ENCODE measurements at places on chromosomes 4 and X.

GRCh38 chr4:121140716-121141460 is 23.2 kb downstream of the TNIP3 start:
- no peak for DNase-seq

- peak; percentile 6 for DNase-seq
Measured at GRCh38 chrX:155819525-155819924, 61.6 kb upstream of the VAMP7 start.

GRCh38 chrX:57241967-57242366 is 44.5 kb upstream of the FAAH2 start:
- no peak for DNase-seq

GRCh38 chr4:95379633-95380032 is 169.1 kb downstream of the UNC5C start:
- DNase-seq = no peak

GRCh38 chr4:152448854-152449253 is 87.0 kb downstream of the FBXW7 start:
- DNase-seq = no peak

DNA sequence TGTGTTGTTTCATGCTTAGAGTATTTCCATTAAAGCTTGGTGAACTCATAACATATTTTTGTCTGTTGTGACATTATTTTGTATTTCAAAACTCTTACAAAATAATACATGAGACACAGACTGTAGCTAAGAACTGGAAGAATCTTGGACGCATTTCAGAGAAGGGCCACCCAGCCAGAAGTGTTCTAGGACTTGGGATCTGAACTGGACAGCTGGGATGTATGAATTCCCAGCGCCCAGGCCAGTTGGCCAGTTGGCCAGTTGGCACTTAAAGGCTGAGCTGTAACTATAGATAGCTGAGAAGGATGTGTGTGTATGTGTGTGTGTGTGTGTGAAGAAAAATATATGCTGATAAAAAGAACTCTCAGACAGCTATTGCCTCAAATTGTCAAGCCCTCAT is 193.4 kb upstream of the GPR101 start:
- DNase-seq = no peak

DNA sequence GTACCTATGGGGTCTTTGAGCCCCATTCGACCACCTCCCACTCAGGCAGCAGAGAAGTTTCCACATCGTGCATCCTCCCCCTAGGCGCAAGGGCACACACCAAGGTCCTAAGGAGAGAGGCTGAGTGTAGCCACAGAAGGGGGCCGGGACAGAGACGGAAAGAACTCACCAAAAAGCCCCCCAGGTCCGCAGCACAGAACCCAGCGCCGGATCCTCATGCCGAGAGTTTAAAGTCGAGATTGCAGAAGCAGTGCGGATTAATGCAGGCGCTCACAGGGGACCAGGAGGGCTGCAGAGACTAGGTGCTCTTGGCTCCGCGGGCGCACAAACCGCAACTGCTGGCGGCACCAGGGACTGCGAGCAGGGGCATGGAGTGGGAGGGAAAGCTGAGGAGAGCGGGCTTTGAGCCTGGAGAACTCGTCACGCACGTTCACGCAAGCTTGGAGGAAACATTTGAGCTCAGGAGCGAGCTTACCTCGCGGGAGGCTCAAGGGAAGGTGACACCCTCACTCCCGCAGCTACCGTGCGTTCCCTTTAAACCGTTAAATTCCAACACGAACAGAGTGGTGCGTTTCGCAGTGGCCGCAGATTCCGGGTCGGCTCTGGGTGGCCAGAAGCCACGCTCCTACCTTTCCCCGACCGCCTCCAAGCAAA is 8.5 kb downstream of the NKX3-2 start:
- DNase-seq = no peak

DNA sequence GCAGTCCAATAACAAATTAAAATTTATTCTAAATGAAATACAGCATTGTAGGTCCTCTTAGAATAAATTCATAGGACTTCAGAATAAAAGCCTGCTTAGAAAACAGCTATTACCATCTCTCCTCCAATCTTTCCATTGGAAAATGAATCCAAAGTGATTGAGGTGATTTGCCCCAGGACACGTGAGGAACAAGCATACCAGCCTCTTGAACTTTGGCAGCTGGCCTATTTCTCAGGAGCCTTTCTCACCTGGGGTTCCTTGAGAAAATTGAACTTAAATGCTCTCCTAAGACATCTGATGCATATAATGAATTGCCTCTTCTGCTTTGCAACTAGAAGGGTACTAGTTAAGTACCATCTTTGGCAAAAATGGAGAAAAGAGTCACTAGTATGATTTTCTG is 13.5 kb downstream of the ARHGAP24 start:
- no peak for DNase-seq

DNA sequence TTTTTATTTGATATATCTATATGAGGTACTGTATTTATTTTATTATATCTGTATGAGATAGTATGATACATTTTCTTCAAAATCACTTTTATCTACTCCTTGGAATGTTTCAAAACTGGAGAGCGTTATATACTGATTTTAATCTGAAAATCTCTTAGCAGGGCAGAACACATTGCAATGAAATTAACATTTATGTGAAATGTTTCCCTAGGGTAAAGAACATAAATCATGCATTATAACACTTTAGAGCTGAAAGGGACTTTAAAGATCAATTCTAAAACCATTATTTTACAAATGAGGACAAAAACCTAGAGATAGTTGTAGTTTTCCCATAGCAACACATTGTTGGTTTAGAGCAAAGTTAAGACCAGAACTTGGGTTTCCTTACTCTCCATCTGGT is 153.7 kb downstream of the ATOH1 start:
- DNase-seq = no peak

DNA sequence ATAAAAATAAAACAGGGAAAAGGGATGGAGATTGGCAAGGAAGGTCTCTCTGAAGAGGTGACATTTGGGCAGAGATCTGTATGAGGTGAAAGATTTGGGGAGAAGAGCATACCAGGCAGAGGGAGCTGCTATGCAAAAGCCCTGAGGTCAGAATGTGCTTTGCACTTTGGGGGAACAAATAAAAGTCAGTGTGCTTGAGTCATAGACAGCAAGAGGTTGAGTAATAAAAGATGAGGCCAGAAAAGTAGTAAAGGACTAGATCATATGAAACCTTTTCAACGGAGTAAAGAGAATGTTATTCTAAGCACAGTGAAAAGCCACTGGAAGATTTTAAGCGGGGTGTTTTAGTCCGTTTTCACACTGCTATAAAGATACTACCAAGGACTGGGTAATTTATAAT is 76.5 kb upstream of the TEX13A start:
- DNase-seq = no peak

GRCh38 chr4:29423836-29424721 is 1296.1 kb upstream of the PCDH7 start:
- no peak for DNase-seq

DNA sequence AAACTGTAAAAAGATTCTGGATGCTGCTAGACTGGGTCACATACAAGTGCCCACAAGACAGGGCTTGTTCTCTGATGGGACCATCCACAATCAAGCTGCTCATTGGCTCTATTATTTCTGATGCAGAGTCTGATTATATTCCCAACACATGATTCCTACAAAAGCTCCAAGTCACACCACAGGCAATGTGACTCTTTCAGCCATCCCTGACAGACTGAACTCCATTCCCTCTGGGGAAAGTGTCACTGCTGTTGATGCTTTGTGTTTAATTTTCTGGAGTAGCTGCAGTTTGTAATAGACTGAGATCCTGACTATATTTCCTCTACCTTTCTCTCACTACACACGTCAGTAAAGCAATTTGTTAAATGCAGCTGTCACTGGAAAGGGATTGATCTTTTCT is 55.4 kb upstream of the BCLAF3 start:
- DNase-seq = no peak

DNA sequence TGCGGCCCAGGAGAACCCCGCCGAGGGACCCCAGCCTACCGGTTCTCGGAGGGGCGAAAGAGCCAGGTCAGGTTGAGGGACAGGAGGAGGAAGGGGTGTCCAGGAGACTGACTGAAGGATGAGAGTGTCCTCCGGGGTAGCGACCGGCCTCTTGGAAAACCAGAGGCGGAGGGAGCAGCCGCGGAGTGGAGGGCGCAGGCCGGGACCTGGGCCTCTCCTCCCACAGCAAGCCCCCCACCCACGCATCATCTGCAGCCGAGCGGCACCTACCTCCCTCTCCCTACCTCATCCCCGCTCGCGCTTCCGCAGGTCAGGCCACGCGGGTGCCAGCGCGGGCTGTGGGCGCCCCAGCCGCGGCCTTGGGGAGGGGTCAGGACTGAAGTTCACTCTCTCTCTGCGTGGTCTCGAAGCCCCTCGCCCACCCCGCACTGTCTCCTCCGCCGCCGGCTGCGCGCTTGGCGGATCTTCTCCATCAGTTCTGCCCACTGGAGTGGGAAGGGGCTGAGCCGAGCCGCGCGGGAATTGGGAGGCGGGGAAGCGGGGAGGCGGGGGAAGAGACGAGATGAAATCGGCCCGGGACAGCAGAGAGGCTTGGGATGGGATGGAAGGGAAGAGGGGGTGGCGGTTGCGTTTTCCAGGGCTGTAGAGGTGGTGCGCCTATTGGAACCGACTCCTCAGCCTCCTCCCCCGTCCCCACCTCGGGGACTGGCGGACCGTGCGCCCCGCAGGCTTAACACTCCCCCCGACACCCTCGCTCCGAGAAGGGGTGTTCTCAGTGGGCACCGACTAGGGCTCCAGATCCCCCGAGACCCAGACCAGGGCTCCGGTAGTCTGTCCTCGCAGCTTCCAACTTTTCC is 1.8 kb downstream of the NLGN4X start:
- peak; percentile 59 for DNase-seq

GRCh38 chr4:55754754-55755350 is 64.7 kb upstream of the EXOC1L start:
- no peak for DNase-seq

- DNase-seq = no peak
Measured at GRCh38 chr4:33149658-33150524, 2429.7 kb downstream of the PCDH7 start.

DNA sequence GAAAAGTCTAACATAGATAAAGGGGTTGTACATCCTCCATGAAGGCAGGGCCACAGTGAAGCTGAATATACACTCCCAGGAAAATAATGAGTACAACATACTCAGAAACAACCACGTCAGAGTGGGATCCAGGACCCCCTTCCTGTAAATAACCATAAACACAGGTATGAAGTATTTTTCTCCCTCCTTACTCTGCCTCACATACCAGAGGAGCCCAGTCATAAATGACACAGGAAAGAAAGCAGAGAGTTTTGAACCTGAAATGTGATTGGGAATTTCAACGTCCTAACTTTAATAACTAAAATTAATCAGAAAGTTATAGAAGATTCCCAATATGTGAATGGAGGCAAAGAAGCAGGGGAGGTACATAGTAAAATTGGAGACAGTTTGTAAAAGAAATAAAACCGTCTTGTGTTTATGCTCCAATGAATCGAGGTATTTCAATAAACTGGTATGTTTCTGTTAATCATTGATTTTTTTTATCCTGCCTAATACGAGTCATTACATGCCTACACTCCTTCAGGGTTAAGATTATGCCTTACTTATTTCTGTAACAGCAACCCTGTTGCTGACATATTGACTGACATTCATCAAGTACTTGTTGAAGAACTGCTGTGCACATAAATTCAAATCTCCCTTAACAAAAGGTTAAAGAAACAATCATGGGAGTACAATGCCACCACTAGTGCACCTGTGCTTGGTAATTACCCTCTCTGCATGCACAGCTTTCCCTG is 431.3 kb downstream of the KCNIP4 start:
- no peak for DNase-seq

DNA sequence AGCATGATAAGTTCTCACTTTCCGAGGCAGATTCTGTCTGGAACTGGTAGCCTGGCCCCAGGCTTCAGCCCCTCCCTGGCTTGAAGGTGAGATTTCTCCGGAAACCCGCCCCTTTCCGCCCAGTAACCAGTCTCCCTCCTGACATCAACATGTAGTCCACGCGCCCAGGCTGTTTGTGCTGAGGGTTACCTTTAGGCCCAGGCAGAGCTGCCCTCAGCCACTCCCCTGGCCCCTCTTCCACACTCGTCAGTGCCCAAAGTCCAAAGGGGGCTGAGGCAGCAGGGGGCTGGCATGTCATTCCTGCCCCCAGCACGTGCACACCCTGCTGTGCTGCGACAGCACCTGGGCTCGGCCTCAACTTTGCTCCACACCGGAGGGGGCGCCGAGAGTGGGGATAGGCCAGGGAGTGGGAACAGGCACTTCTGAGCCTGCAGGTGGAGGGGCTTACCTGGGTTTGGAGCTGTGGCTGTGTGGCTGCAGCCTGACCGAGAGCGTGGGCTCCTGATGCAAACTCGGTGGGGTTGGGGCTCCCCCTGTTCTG is 69.5 kb upstream of the ANK2 start:
- DNase-seq = peak; percentile 14

DNA sequence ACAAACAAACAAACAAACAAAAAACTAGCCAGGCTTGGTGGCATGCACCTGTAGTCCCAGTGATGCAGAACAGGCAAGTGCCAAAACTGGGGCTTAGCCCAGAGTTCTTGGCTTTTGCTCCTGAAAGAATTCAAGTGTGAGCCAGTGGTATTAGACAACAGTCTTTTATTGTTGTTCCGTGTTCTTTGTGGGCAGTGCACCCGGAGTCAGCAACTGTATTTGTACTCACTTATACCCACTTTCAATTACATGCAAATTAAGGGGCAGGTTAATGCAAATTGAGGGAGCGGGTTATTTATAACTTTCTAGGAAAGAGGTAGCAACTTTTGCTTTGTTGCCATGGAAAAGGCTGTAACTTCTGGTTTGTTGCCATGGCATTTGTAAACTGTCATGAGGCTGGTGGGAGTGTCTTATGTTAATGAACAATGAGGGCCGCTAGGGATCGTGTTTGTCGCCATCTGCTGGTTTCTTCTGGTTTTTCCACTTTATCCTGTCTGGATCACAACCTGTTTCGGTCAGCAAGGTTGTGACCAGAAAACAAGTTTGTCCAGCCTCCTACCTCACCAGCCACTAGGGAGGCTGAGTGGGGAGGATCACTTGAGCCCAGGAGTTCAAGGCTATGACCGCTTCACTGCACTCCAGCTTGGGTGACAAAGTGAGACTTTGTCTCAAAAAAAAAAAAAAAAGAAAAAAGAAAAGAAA is 88.8 kb upstream of the ESX1 start:
- peak; percentile 93 for DNase-seq

- no peak for DNase-seq
Measured at GRCh38 chrX:26914232-26914631, 548.9 kb downstream of the PPP4R3C start.

DNA sequence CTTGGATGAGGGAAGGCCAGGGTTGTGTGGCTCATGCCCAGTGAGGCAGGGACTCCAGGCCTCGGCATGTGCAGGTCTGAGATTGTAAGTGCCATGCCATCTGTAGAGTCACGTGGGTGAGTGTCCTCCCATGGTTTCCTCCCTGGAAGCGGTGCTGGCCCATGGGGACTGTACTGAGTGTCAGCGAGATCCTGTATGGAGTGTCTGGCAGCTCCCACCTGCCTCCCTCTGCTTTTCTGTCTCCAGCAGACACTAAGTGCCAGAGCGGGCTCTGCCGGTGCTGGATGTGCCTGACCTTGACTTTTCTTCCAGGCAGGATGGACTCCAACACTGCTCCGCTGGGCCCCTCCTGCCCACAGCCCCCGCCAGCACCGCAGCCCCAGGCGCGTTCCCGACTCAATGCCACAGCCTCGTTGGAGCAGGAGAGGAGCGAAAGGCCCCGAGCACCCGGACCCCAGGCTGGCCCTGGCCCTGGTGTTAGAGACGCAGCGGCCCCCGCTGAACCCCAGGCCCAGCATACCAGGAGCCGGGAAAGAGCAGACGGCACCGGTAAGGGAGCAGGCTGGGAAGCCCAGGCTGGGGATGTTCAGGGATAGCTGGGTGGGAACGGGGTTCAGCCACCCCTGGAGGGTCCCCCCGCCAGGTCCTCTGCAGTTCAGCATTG is 7.6 kb downstream of the WFS1 start:
- no peak for DNase-seq
